Hair follicular keratinocyte (primary cell): ENCODE measurements at places on chromosomes 3 and 15. TPM values are rescaled to one million over a fixed set of nuclear protein-coding genes. Genes with fewer than 3 reads are reported as not detected.

The RRP9 gene
- total RNA-seq = 29.8 and 47.9 TPM in 2 replicates

The TNFSF10 gene
- total RNA-seq = 15.1 and 30.1 TPM in 2 replicates

The AMT gene
- total RNA-seq = 1.9 TPM in 2 replicates

The LRRC2 gene
- under 0.01 and 0.08 TPM in 2 replicates for total RNA-seq

The BNIP2 gene
- total RNA-seq = 82.2 and 106 TPM in 2 replicates

The HIGD2B gene
- total RNA-seq = not detected in 2 replicates

The GPR27 gene
- total RNA-seq = 0.08 and 0.11 TPM in 2 replicates
